ENCODE measurements at places on chromosomes 3 and 15.

- peak; percentile 30 for DNase-seq
Measured at GRCh38 chr3:141411251-141411771, 43.0 kb downstream of the ZBTB38 start.

DNA sequence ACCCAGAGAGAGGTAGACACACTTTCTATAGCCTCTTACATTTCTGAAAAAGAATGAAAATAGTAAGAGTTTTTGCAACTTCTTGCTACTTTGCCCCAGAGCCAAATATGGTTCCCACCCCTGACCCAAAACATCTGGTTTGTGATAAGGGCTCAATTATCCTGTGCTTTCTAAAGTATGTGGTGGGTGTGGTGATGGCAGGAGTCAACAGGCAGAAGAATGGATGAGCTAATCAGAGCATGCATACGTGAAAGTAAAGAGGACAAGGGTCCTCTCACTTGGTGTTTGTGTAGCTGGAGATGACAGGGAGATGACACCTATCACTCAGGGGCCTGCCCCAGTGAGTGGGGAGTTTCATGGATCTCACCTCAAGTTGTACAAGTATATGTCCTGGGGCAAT, 19.1 kb downstream of the KBTBD8 start:
- DNase-seq = no peak

DNA sequence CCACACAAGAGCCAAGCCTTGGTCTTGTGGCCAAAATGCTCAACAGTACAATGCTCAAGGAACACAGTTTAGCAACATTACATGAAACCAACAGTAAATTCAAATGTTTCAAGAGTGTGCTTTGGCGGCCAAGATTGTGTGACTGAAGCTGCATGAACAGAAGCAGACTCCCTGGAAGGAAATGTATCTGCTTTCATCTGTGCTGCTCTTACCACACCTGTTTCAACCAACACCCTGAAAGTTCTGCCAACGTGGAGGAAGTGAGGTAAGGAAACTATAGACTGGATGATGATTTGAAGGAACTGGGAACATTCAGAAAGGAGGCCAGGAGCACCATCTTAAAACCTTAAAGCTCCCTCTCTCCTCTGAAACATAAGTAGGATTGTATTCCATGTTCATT, 55.7 kb downstream of the MB21D2 start:
- DNase-seq = no peak

GRCh38 chr3:126025116-126025729, 56.2 kb downstream of the ROPN1B start:
- DNase-seq = no peak

- no peak for DNase-seq
Measured at GRCh38 chr3:196194542-196194915, 16.7 kb downstream of the ZDHHC19 start.

- DNase-seq = no peak
Measured at GRCh38 chr3:14177580-14178246, 688 bp downstream of the XPC start.

DNA sequence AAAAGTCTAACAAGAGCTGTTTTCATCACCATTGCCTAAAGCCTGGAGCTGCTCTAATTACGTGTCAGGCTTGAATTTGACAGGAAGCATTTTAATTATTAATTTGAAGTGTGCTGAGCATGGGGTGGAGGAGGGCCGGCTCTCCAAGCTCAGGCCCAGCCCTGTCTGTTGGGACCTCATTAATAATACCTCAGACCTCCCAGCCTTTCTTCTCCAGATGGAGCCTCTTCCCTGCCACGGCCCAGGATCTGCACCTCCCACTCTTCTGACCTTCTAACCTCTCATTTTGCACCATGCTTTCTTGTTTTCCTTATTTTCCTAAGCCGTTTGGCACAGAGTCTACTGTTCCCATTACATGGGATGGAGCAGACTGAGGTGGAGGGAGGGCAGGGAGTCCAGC, 30.0 kb downstream of the INSYN1 start:
- DNase-seq = no peak

DNA sequence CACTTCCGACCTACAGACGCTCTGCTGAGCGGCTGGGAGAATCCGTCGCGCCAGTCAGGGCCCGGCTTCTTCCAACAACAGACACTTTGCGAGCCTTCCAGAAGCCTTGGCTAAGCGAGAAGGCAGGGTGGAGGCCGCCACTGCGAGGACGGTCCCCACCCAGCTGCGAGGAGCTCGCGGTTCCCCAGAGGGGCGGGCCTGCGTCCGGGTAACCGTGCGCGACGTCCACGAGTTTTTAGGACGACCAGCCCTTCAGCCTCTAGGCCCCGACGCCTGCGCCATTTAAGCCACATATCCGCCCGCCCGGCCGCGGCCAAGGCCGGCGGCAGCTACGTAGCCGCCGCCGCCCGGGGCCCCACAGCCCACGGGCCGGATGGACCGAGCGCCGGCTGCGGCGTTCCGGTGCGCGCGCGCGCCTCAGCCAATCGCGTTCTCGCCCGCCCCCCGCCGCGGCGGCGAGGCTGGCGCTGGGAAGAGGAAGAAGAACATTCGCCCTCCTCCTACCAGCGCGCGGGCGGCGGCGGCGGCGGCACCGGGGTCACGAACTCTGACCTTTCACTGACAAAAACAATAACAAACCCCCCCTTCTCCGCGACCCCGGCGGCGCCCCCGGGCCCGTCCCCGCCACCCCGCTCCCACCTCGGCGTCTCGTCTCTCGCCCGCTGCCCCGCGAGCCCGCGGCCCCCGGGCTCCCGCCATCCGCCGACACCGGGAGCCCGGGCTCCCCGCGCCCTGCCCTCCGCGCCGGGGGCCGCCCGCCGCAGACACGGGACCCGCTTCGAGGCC, at the start of gene NR2C2:
Gene NR2C2 (plus strand): TSS at position 484 of the 786 bp plus-strand sequence. CDS start 56,332 bp downstream, outside the sequence.
- DNase-seq = peak; percentile 88
